ENCODE measurements at places on chromosomes 4 and X. TPM values are rescaled to one million over a fixed set of nuclear protein-coding genes. Genes with fewer than 3 reads are reported as not detected.

The CYLC1 gene
- total RNA-seq, result not detected

The CYSLTR1 gene
- total RNA-seq, result 0.29 TPM

The TRIML2 gene
- total RNA-seq, result not detected

The KCTD8 gene
- under 0.01 TPM for total RNA-seq

The PCDH7 gene
- total RNA-seq, result 8.9 TPM

The AFP gene
- 0.15 TPM for total RNA-seq

The TMSB15A gene
- total RNA-seq, result 10.2 TPM

The TNIP3 gene
- total RNA-seq, result 0.17 TPM

The SLC25A5 gene
- total RNA-seq, result 232 TPM

The F8A3 gene
- 4.9 TPM for total RNA-seq

Data from smooth muscle cell of trachea (primary cell).